Activated T-helper 1 cell treated with anti-CD3 and anti-CD28 coated beads, Interleukin-2, amount 50 U/mL, for 16 hours (primary cell): ENCODE measurements at places on chromosomes 2 and 18.

DNA sequence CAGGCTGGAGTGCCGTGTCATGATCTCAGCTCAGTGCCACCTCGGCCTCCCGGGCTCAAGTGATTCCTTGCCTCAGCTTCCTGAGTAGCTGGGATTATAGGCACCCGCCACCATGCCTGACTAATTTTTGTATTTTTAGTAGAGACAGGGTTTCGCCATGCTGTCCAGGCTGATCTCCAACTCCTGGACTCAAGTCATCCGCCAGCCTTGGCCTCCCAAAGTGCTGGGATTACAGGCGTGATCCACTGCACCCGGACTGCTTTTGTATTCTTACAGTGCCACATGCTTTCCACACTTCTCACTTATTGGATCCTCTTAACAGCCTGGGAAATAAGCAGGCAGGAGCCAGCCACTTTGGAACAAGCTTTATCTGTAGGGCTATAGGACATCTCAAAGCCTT is 25.3 kb upstream of the BCL2L11 start:
- DNase-seq = no peak

DNA sequence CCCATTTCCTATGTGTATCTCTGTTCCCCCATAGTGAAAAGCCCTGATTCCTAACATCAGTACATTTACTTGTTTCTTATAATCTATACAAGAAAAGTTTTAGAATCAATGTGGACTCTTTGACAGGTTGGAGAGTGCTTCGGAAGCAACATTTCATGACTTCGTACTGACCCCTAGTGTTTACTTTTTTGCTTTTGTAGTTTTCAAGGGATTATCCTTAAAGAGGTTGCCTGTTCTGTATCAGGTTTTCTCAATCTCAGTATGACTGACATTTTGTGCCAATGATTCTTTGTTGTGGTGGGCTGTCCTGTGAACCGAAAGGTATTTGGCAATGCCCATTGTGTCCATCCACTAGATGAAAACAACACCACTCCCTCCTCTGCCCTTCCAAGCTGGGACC is 43.3 kb upstream of the SERPINB2 start:
- DNase-seq = no peak

GRCh38 chr18:28019425-28020108 is 157.4 kb downstream of the CDH2 start:
- DNase-seq = no peak

- DNase-seq = no peak
Measured at GRCh38 chr2:239393388-239393940, 7.4 kb downstream of the HDAC4 start.

DNA sequence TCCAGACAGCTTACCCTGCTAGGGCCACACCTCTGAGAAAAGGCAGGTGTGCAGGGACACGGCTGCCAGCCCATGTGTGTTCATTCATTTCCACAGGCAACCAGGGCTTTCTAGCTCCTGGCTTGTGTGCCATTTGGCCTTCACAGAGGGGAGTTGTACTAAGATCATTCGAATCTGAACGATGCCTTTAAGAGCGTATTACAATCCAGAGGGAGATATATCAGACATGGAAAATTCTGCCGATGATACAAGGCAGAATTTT is 64.2 kb upstream of the OTOF start:
- DNase-seq = no peak

DNA sequence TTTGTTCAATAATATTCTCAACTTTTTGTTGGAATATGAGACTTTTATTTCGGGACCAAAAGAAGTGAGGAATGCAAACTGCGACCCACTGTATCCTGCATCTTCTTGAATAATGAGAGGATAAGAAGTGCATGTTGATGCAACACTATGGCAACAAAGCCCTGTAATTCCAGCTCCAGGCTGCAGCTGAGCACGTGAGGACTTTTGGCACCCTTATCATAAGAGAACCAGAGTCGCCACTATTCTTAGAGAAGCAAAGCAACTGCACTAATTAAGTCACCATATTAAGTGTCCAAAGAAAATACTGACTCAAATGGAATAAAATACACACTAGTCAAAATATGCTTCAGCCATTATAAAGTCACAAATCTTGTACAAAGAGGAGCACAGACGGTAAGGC is 65.8 kb downstream of the FAM210A start:
- no peak for DNase-seq

- DNase-seq = no peak
Measured at GRCh38 chr2:175167076-175167791, 769 bp downstream of the ATF2 start.

DNA sequence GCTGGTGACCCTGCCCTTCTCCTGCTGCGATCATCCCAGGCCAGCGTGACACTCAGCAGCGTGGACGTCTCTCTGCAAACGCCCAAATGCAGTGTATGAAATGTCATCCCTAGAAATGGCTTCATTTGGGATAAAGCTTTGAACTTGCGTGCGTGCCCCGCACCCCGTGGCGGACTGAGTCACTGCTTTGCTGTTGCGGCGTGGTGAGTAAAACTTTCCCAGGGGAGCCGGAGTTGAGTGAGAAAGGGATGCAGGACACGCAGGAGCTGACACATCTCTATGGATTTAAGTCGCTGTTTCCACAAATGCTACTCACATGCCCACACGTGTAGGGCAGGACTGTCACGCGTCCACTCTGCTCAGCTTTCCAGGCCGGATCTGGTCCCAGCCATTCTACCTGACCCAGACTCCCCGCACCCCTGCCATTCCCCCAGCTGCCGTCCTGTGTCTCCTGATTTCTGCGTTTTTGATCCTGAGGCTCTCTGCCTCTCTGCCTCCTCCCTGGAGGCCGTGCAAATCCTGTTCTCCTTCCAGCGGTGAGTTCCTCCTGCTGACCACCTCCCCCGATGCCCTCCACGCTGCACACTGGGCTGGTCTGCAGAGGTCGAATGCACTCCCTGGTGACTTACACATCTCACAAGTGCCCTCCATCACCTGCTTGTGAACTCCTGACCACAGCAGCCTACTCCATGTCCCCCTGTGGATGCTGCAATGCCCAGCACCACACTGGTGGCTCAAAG is 88.9 kb downstream of the MBP start:
- DNase-seq = no peak

DNA sequence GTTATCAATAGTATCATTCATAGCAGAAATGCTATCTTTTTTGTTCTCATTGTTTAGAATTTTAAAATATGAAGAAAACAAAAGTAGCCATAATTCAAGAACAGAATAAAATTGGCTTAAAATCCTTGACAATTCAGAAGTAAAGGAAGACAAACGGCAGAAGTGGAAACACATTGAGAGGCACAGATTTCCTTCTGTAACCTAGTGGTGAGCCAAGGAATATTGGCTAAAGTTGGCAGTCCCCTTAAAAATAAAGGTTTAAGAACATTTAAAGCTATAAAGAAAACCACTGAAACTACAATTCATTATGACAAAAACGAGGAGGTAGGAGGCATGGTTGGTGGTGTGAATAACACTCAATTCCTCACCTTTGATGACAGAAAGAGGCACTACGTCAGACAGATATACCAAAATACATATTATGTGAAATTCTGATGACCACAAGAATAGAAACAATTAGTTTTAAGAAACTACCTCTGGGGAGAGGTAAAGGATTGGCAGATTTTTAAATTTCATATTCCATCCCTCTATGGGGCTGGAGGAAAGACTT is 42.3 kb downstream of the SFT2D3 start:
- DNase-seq = no peak

DNA sequence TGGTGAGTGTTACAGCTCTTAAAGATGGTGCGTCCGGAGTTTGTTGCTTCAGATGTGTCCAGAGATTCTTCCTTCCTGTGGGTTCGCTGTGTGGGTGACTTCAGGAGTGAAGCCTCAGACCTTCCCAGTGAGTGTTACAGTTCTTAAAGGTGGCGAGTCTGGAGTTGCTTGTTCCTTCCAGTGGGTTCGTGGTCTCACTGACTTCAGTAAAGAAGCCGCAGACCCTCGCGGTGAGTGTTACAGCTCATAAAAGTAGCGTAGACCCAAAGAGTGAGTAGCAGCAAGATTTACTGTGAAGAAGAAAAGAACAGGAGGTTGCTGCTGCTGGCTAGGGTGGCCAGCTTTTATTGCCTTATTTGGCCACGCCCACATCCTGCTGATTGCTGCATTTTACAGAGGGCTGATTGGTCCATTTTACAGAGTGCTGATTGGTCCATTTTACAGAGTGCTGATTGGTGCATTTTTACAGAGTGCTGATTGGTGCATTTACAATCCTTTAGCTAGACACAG is 34.0 kb upstream of the SPTBN1 start:
- no peak for DNase-seq

DNA sequence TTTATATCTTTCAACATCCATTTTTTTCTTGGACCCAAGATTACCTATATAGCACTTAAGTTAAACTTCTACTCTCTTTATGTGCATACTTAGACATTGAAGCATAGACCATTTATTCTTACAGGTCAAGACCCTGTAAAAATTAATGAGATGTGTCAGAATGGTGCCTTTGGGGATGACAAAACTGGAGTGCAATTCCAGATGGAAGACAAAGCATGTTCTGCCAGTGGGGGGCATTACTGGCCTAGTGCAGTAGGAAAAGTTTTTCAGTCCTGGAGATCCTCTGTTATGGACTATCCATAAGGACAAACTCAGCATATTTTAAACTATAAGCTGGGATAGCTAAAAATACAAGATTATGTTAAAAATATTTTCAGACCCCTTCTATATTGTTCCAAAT is 57.8 kb upstream of the MMADHC start:
- DNase-seq = no peak

GRCh38 chr18:6255116-6255705 is 159.5 kb downstream of the L3MBTL4 start:
- DNase-seq = no peak

- DNase-seq = no peak
Measured at GRCh38 chr18:26405190-26405801, 143.1 kb downstream of the KCTD1 start.

- DNase-seq = no peak
Measured at GRCh38 chr2:119788752-119789151, 29.0 kb downstream of the PTPN4 start.

DNA sequence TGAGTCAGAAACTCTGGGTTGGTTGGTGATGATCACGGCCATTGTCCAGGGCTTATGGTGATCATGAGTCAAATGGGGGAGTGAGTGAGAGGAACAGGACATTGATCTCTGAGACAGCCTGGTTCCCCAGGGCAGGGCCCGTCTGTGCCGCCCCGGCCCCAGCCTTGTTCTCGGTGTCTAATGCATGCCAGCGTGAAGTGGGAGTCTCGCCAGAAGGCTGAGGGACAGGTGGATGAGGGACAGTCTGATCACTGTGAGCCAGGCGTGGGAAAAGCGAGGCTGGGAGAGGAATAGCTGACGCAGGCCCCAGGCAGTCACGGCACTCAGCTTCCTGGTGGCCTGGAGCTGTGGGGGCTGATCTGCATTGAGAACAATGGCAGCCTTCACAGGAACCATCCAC is 208.3 kb upstream of the HDAC4 start:
- no peak for DNase-seq
